ENCODE measurements at places on chromosomes 1 and 21.

DNA sequence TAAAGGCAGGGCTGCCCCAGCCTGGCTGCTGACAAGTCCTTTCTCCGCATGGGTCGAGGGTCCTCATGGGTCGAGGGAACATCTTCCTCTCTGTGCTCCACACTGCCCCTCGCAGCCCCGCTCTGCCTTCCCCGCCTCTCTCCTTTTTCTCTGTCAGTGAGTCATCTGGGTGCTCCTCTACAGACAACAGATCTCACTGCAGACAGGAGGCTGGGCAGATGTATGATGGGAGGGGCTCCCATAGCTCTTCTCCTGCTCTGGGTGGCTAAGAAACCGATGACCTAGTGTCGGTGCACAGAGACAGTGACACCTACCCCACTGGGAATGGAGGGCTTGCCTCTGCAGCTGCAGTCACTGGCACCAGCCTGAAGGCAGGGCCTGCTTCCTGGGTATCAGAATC, 5.5 kb downstream of the KCNA10 start:
- DNase-seq, result no peak

GRCh38 chr21:26027696-26028095, 142.9 kb downstream of the APP start:
- no peak for DNase-seq

- DNase-seq, result no peak
These were observed 21.1 kb upstream of the RIMKLA start for GRCh38 chr1:42359466-42359865.

- DNase-seq, result no peak
These were observed 96.9 kb downstream of the ZNF644 start for GRCh38 chr1:90924982-90925381.

DNA sequence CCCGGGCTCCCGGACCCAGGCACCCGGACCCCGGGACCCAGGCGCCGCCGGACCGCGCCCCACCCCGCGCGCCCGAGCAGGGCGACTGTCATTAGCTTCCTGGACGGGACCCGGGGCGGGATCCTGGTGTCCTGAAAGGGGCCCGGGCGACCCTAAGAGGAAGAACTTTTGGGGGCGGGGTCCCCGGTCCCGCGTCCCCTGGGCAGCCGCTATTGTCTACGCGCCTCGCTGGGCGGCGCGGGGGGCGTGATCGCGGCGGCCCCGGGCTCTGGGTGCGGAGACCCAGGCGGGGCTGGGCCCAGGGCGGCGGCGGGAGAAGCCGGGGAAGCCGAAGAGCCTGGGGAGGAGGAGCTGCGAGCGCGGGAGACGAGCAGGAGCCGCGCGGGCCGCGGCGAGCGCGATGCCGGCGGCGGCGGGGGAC, 465 bp downstream of the HUNK start:
- DNase-seq, result no peak
